Colonic mucosa (tissue), 4 donors: ENCODE measurements at places on chromosomes 2 and 18.

DNA sequence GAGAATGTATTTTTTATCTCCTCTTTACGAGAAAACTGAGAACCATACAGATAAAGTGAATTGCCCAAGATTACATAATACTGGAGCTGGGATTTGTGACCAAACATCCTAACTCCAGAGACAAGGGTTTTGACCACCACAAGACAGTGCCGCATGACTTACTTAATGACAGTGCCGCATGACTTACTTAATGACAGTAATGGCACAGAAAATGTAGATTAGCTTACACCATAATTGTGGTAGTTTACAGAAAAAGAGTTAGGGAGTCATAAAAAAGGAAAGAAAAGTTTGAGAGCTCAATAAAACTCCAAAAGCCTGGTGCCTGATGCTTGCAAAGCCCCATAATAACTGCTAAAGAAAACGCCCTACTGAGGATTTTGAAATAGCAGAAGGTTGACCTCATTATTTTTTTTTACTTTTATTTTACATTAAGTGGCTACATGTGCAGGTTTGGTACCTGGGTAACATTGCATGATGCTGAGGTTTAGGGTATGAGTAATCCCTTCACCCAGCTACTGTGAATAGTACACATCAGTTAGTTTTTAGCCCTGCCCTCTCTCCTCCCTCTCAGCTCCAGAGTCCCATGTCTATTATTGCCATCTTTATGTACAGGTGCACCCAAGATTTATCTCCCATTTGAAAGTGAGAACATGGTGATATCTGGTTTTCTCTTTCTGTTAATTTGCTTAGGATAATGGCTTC, 310.0 kb upstream of the UBE2E3 start:
- no peaks in the 10 kb centered on the region for H3K4me1 ChIP-seq
- no peak overlapping the region for H3K27ac ChIP-seq
- no peak for DNase-seq
- H3K4me3 ChIP-seq, result no peak overlapping the region
- H3K36me3 ChIP-seq, result no peaks in the 10 kb centered on the region

DNA sequence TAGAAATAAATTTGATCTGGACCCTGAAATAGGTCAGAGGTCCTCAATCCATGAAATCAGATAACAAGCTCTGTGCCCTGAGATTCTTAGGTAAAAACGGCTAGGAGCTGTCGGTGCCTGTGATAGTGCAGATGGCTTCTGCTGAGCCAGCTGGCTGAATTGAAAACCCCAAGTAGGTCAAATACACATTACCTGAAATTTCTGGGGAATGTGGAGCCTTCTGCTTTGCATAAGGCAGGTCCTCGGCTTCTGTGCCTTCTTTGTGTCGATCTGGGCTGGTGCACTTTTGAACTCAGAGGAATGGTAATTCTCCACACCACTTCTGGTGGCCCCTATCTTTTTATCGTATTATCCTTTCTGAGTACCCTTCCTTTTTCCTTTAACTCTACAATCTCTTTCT, 66.6 kb downstream of the CNTNAP5 start:
- no peak for DNase-seq
- no peak overlapping the region for H3K27ac ChIP-seq

DNA sequence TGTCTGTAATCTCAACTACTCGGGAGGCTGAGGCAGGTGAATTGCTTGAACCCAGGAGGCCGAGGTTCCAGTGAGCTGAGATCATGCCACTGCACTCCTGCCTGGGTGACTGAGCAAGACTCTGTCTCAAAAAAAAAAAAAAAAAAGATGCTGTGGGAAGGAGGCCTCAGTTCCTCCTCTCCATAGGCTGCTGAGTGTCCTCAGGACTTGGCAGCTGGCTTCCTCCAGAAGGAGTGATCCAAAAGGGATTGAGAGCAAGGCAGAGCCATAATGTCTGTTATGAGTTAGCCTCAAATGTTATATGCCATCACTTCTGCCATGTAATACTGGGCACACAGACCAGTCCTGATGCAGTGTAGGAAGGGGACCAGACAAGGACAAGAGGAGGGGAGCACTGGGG, 6.6 kb upstream of the NPC1 start:
- H3K27ac ChIP-seq, result no peak overlapping the region
- H3K4me1 ChIP-seq, result no peaks in the 10 kb centered on the region
- DNase-seq, result no peak
- H3K36me3 ChIP-seq, result no peaks in the 10 kb centered on the region

DNA sequence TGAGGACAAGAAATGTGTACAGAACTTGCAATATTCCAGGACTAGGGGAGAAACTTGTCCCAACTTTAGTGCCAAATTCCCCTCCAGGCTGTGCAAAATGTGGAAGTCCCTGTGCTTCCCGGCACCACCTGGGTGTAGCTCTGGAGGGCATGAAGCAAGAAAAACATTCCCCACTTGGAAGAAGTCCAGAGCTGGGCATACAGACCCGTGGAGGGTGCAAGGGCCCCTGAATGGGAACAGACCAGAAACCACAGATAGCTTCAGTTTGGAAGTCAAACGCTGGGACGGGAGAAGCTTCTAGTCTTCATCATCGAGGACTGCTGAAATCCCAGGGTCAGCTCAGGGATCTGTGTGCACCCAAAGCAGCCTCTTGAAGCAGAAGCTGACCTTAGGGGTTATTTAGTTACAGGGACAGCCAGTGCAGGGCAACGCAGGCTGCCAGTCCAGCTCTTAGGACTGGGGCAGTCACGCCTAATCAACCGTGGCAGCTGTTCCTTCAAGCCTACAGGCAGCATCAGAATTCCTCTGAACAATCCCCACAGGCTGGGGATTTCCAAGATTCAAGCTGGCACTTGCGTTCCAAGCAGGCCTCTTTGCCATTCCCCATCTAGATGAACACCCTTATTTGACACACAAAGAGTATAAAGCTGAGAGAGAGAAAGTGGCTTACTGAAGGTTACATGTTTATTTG, 269.4 kb downstream of the LOXHD1 start:
- no peak overlapping the region for H3K4me3 ChIP-seq
- no peaks in the 10 kb centered on the region for H3K27me3 ChIP-seq
- no peaks in the 10 kb centered on the region for H3K36me3 ChIP-seq
- no peaks in the 10 kb centered on the region for H3K4me1 ChIP-seq
- no peak overlapping the region for H3K27ac ChIP-seq

DNA sequence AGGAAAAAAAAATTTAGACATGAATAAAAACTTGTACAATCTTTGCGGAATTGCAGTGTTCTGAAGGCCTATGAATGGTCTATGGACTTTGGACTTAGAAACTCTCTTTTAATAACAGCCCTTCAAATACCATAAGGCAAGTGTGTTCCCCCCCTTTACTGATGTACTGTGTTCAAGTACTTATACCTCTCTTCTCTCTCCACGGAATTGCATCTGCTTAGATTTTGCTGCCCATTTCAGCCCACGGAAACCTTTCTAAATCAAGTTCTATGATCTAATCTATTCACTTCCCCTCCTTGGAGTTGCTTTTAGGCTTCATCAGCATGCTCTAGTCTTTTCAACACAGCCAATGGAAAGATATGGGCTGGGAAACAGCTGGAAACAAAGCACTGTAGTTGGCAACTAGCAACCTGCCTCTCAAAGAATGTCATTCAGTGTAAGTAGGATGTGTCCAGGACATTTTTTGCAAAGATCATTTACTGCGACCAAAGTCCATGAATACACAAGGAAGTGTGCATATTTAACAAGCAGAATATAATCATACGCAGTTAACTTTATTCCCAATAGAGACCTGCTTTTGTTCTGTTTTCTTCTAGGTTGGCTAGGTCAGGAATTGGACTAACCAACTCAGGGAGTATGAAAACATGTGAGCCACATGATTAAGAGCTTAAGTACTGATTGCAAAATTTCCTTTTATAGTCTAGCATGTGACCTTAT, 58.0 kb downstream of the SLC40A1 start:
- H3K4me1 ChIP-seq, result peaks cover 4% of the 10 kb centered on the region
- peak; percentile 57 for DNase-seq
- no peaks in the 10 kb centered on the region for H3K36me3 ChIP-seq
- H3K27me3 ChIP-seq, result no peaks in the 10 kb centered on the region

DNA sequence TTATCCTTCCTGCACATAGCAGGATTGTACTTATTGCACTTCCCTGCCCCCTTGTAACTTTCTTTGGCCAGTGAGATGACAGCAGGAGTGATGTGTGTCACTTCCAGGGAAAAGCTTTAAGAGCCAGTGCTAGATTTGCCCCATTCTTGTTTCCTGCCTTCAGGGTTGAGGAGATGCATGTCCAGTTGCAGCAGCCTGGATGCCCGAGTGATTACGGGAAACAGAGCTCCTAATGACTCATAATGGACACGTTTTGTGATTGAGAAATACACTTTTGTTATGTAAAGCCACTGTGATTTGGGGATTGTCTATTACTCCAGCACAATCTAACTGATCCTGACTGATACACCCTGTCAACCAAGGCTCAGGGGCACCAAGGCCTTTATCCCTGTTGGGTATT, 5.0 kb upstream of the TET3 start:
- peaks cover 17% of the 10 kb centered on the region for H3K4me1 ChIP-seq
- DNase-seq, result no peak
- H3K4me3 ChIP-seq, result no peak overlapping the region
- H3K27ac ChIP-seq, result no peak overlapping the region
- no peaks in the 10 kb centered on the region for H3K27me3 ChIP-seq
- H3K36me3 ChIP-seq, result no peaks in the 10 kb centered on the region

- H3K4me1 ChIP-seq, result no peaks in the 10 kb centered on the region
- no peaks in the 10 kb centered on the region for H3K36me3 ChIP-seq
- no peak overlapping the region for H3K27ac ChIP-seq
These were observed 37.5 kb upstream of the LAMA1 start for GRCh38 chr18:7155092-7155491.
